HFFc6 (cell line): ENCODE measurements at places on chromosomes 2 and 18.

DNA sequence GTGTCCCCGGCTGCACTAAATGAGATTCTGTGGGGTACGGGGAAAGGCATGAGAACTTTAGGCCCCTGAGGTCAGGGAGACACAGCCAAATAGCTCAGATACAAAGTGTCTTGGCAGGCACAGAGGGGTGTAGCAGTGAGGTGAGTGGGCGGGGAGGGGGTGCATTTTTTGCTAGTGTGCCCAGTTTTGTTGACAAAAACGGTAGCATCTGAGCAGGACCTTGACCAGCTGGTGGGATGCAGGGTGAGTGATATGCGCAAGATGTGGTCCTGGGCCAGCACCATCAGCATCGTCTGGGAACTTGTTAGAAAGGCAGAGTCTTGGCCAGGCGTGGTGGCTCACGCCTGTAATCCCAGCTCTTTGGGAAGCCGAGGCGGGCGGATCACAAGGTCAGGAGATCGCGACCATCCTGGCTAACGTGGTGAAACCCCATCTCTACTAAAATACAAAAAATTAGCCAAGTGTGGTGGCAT, 127.3 kb upstream of the LGALSL start:
- peaks cover 23% of the 10 kb centered on the region for H3K27me3 ChIP-seq
- no peak overlapping the region for H3K27ac ChIP-seq
- peaks cover 19% of the 10 kb centered on the region for H3K4me1 ChIP-seq
- H3K36me3 ChIP-seq, result no peaks in the 10 kb centered on the region
- no peak overlapping the region for H3K4me3 ChIP-seq
- no peak for DNase-seq

GRCh38 chr2:230162981-230163380, 56.8 kb downstream of the SP110 start:
- no peak overlapping the region for H3K27ac ChIP-seq
- no peaks in the 10 kb centered on the region; the same call in 1 of the 2 replicates for H3K27me3 ChIP-seq
- H3K4me3 ChIP-seq, result no peak overlapping the region
- H3K4me1 ChIP-seq, result peaks cover 12% of the 10 kb centered on the region; the same call in 1 of the 2 replicates
- H3K36me3 ChIP-seq, result no peaks in the 10 kb centered on the region

DNA sequence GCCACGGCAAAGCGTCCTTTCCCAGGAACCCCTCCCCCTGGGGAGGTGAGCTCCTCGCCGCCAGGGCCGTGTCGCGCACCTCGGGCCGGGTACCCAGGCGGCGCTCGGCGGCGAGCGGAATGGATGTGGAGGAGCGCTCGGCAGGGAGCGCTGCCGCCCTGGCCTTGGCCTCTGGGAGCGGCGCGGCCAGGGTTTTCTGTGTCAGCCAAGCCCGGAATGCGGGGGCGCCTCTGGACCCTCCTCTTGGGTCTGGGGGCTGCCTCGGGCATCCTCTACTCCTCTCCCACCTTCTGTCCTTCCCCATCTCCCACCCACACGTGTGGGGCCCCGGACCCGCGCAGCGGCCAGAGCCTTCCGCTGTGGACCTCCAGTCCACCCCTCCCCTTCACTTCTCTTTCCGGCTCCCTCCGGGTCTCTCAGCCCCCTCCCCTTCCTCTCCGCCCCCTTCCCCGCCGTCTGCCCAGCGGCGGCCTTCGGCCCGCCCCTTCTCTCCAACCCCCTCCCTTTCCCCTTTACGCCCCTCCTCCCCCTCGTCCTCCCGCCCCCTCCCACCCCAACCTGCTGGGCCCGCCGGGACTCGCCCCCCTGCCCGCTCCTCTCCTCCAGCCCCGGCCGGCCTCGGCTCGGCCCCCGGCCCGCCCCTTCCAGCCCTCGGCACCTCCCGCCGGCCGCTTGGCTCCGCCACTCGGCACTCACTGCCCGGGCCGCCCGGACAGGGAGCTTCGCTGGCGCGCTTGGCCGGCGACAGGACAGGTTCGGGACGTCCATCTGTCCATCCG, at the start of gene MERTK:
TSS of gene MERTK (plus strand) at position 684 of the 779 bp plus-strand sequence. CDS start 129 bp downstream, outside the sequence.
- H3K4me1 ChIP-seq, result no peaks in the 10 kb centered on the region
- no peak for DNase-seq
- peaks cover 35% of the 10 kb centered on the region for H3K27me3 ChIP-seq
- H3K27ac ChIP-seq, result no peak within 1 kb of the TSS

GRCh38 chr2:210630873-210631560, 74.6 kb downstream of the CPS1 start:
- no peak overlapping the region for H3K4me3 ChIP-seq
- no peaks in the 10 kb centered on the region for H3K4me1 ChIP-seq
- no peaks in the 10 kb centered on the region for H3K27me3 ChIP-seq
- H3K36me3 ChIP-seq, result 0 out of 2 replicates have a peak, but pooled peaks cover 7% of the 10 kb centered on the region

DNA sequence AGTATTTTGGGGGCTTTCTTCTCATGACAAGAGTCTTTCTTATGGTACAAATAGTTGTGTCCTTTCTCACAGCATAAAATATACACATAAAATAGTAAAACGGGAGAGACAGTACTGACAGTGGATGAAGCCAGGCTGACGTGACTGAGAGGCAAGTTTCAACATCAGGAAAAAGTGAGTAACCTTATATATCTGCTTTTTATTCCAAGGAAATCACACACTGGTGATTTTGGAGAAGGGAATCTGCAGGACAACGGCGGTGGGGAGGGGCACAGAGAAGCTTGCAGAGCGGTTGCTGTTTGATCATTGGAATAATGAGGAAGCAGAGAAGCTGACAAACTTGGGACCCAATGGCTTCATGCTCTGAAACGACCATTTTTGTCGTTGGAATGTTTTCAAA, 130.6 kb upstream of the ZNF236 start:
- peaks cover 37% of the 10 kb centered on the region for H3K27me3 ChIP-seq
- no peaks in the 10 kb centered on the region for H3K36me3 ChIP-seq
- no peak overlapping the region for H3K4me3 ChIP-seq
- H3K4me1 ChIP-seq, result peaks cover 7% of the 10 kb centered on the region
- H3K27ac ChIP-seq, result no peak overlapping the region
